RPMI7951 (cell line): ENCODE measurements at places on chromosomes 3 and 15. TPM values are rescaled to one million over a fixed set of nuclear protein-coding genes. Genes with fewer than 3 reads are reported as not detected.

The TF gene
- total RNA-seq: 0.96 TPM in 1 of 2 replicates, not detected in the other

The MASP1 gene
- not detected in 2 replicates for total RNA-seq

The ADCY5 gene
- total RNA-seq: 0.10 TPM in 1 of 2 replicates, not detected in the other

The XIRP1 gene
- 0.12 TPM in 1 of 2 replicates, not detected in the other for total RNA-seq

The MORC1 gene
- total RNA-seq: not detected in 2 replicates

The IL1RAP gene
- 17.4 and 22.5 TPM in 2 replicates for total RNA-seq

The ATP10A gene
- not detected in 2 replicates for total RNA-seq

The FOXB1 gene
- total RNA-seq: not detected in 2 replicates

The THPO gene
- total RNA-seq: not detected in 2 replicates

The CX3CR1 gene
- total RNA-seq: under 0.01 TPM in 1 of 2 replicates, not detected in the other

The ATR gene
- 23.7 and 27.5 TPM in 2 replicates for total RNA-seq

The CISH gene
- total RNA-seq: 1.1 and 1.8 TPM in 2 replicates

The ST8SIA2 gene
- total RNA-seq: 15.1 and 20.4 TPM in 2 replicates

DNA sequence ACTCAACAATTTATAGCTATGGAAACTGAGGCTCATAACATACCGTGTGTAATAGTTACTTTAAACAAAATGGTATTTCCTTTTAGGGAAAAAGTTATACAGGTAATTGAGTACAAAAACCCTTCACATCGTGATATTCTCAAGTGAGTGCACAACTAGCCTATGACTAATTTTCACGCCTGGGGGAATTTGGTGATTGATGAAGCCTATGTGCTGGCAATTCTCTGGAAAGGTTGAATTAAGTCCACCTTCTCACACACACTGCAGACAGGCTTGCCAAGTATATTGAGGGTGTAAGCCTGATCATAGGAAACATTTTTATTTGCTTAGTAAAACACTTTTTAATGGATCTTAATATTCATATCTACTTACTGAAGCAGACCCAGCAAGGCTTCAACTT lies 41.3 kb upstream of the ROBO2 start:
- no peak for DNase-seq

DNA sequence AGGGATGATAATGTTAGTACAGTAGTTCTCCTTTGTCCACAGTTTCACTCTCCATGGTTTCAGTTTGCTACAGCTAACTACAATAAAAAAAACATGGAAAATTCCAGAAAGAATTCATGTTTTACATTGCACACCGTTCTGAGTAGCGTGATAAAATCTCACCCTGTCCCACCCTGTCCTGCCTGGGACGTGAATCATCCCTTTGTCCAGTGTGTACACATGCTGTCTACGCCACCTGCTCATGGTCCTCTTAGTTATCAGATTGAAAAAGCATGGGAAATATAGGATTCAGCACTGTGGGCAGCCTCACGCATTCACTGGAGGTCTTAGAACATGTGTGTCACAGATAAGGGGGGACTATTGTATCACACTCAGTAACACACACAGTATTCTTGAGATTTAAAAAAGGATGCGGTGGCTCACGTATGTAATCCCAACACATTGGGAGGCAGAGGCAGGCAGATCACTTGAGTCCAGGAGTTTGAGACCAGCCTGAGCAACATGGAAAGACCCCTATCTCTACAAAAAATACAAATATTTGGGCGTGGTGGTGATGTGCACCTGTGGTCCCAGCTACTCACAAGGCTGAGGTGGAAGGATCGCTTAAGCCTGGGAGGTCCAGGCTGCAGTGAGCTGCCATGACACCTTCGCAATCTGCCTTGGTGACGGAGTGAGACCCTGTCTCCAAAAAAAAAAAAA lies 8.7 kb upstream of the FLNB start:
- peak; percentile 58 for DNase-seq

- DNase-seq: peak; percentile 37
Measured at GRCh38 chr15:78056714-78057269, 20.7 kb downstream of the TBC1D2B start.

- no peak for DNase-seq
Measured at GRCh38 chr3:88988906-88989305, 118.5 kb upstream of the EPHA3 start.

DNA sequence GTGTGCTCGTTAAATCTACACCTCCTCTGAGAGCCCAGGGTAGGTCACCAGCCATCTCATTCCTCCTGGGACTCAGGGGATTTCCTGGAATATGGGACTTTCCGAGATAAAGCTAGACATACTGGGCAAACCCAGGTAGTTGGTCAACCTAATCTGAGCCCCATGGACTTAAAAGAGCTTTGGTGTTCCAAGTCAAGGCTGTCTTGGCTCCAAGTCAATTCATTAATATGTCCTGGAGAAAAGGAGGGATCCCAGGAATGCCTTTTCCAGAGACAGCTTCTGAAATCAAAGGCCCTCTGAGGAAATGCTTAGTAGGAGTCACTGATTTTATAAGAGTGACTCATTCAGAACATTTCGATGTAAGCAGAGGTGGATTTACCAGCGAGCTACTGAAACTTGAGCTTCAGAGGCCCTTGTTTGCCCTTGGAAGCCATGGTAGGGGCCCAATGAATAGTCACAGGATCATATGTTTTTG lies 137.3 kb upstream of the UBE2E1 start:
- DNase-seq: peak; percentile 95

GRCh38 chr3:37734886-37735285 lies 126.8 kb upstream of the CTDSPL start:
- DNase-seq: no peak

GRCh38 chr15:86333819-86334218 lies 254.1 kb downstream of the AGBL1 start:
- peak; percentile 12 for DNase-seq

- DNase-seq: peak; percentile 3
Measured at GRCh38 chr3:154089421-154090420, 31.5 kb upstream of the ARHGEF26 start.

- DNase-seq: no peak
Measured at GRCh38 chr3:122797291-122797690, 2.4 kb downstream of the SLC49A4 start.

DNA sequence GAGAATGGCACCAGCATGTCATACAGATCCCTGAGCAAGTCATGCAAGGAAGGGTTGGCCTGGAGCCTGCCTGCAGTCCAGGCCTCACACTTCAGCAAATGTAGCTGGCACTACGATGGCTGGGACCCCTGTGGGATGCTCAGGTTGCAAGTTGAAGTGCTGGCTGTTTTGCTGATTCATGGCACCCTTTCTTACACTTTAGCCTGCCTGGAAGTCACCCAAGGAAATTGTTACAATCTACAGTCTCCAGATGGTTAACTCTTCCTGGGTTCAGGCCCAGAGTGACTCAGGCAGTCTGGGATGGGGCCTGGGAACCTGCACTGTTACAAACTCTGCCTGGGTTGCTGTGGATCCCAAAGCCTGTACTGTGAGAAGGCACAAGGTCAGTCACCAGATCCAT lies 91.0 kb upstream of the SLC6A11 start:
- no peak for DNase-seq

DNA sequence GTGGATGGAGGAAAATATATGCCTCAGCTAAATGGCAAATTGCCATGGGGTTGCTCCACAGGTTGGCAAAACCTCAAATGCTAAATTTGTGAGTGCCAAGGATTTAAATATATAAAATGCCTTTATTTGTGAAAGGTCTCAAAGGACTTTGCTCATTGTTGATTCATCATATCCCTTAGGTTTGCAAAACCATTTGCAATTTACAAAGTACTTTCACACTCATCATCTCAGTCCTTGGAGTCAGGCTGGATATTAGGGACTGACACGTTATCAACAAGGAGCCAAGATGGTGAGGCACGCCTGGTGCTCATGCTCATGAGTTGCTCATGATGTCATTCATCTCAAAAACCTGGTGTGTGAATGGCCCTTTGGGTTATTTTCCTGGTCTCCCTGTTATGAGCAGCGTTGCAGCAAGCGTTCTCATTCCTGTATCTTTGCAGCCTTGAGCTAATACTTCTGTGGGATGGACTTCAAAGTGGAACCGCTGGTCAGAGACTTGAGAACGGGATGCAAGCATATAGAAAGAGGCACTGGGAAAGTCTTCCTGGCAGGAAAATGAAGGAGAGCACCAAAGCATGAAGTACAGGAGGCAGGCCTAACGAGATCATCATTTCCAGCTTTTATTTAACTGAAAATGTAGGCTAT lies 66.0 kb downstream of the MYO1E start:
- DNase-seq: peak; percentile 42

- DNase-seq: no peak
Measured at GRCh38 chr15:35928847-35929246, 382.9 kb upstream of the DPH6 start.

DNA sequence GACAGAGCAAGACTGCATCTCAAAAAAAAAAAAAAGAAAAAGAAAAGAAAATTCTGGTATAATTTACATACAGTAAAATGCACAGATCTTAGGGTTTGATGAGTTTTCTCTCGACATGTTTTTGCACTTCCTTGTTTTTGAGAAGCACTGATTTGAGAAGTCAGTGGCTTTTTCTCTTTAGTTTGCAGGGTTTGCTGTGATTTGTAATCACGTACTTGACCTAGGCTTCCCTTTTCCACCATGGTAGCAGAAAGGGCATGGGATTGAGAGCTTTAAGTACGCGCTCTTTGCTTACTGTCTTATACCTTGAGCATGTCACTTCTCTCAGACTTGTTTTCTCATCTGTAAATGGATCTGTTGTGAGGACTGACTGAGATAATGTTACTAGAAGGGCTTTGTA lies 4.1 kb downstream of the VHL start:
- no peak for DNase-seq

DNA sequence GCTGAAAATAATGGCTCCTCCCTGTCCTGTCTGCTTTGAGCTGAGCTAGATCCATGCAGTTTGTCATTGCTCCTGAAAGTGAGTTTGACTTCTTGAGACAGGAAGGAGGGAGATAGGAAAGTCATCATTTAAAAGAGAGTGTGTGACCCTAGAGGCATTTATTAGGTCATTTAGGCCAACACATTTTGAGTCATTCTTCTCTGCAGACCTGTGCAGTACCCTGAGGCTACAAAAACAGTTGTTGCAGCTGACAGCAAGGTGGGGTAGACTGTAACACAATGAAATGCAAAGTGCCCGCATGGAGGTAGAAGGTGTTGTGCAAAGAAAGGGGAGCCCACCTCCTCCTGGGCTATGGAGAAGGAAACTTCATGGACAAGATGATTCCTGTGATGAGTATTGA lies 102.8 kb upstream of the PFN2 start:
- peak; percentile 41 for DNase-seq

DNA sequence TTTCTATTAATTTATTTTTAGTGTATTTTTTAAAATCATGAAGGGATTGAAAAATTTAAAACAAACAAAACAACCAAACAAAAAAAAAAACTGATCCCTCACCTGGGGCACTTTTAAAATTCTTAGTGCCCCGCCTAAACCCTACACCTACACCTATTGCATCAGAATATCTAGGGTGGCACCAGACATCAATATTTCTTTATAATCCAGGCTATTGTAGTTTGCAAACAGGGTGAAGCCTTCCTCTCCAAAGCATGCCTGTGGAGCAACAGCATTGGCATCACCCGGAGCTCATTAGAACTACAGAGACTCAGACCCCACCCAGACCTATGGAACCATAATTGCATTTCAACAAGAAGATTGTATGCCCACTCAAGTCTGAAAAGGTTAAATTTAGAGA lies 54.9 kb upstream of the ACP3 start:
- no peak for DNase-seq

DNA sequence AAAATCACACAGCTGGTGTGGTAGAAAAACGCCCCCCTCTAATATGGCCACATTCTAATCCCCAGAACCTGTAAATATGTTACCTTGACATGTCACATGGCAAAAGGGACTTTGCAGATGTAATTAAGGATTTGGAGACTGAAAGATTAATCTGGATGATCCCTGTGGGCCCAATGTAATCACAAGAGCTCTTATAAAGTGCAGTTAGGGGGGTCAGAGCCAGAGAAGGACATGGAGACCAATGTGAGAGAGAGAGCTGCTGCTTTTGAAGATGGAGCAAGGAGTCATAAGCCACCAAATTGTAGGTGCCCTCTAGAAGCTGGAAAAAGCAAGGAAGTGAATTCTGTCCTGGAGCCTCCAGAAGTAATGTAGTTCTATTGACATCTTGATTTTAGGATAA lies 152.6 kb downstream of the PEX5L start:
- no peak for DNase-seq
